ENCODE measurements at places on chromosomes 12 and 14. TPM values are rescaled to one million over a fixed set of nuclear protein-coding genes. Genes with fewer than 3 reads are reported as not detected.

ATL1 gene
- 0.56 TPM for total RNA-seq

CLEC6A gene
- total RNA-seq, result not detected

NPAS3 gene
- 0.05 TPM for total RNA-seq

MYH6 gene
- 0.56 TPM for total RNA-seq

TUBA1C gene
- total RNA-seq, result 205 TPM

EVL gene
- 1,155 TPM for total RNA-seq

STON2 gene
- 1.1 TPM for total RNA-seq

EFCAB11 gene
- 4.5 TPM for total RNA-seq

WNT5B gene
- total RNA-seq, result 4.7 TPM

SLC17A8 gene
- not detected for total RNA-seq

LAG3 gene
- 52.2 TPM for total RNA-seq

SERPINA10 gene
- total RNA-seq, result not detected

CLEC4C gene
- not detected for total RNA-seq

RHEBL1 gene
- 10.4 TPM for total RNA-seq

GDF3 gene
- total RNA-seq, result not detected

KCNH3 gene
- 0.71 TPM for total RNA-seq

BIN2 gene
- total RNA-seq, result 187 TPM

TROAP gene
- 62.2 TPM for total RNA-seq

CFAP54 gene
- 0.25 TPM for total RNA-seq

KICS2 gene
- 10.3 TPM for total RNA-seq

ITGB7 gene
- 751 TPM for total RNA-seq

TSPAN11 gene
- total RNA-seq, result not detected

TAS2R9 gene
- total RNA-seq, result 0.27 TPM

RIN3 gene
- total RNA-seq, result 33.0 TPM

PPP1R36 gene
- not detected for total RNA-seq

GSG1 gene
- not detected for total RNA-seq

TEX22 gene
- 4.5 TPM for total RNA-seq

MANSC4 gene
- total RNA-seq, result not detected

ALX1 gene
- not detected for total RNA-seq

CAMKK2 gene
- 29.1 TPM for total RNA-seq

PLEKHD1 gene
- total RNA-seq, result 0.12 TPM

PTPRO gene
- total RNA-seq, result 8.3 TPM

RNASE3 gene
- not detected for total RNA-seq

B4GALNT1 gene
- total RNA-seq, result 4.5 TPM

HSPA2 gene
- 3.7 TPM for total RNA-seq

SLC10A1 gene
- not detected for total RNA-seq

NR4A1 gene
- total RNA-seq, result 14.5 TPM

INSM2 gene
- not detected for total RNA-seq

IGF1 gene
- total RNA-seq, result 0.46 TPM

RARG gene
- total RNA-seq, result 56.8 TPM

CHST11 gene
- 122 TPM for total RNA-seq

RPL10L gene
- not detected for total RNA-seq

IFNG gene
- 560 TPM for total RNA-seq

IAPP gene
- not detected for total RNA-seq

KLHL33 gene
- total RNA-seq, result not detected

HOTAIR gene
- total RNA-seq, result not detected

TPPP2 gene
- total RNA-seq, result not detected

Measured in T-helper 1 cell treated with Interleukin-12 subunit alpha and Interleukin-12 subunit beta and Interleukin-4 antibody, amounts not matched to agents 30 ng/mL and 1 ng/mL, for 36 hours (primary cell).